Left forelimb (tissue), 1 donor: ENCODE measurements at places on chromosomes 2 and 18.

- no peak for DNase-seq
Observed at GRCh38 chr2:96895032-96895745, 25.3 kb upstream of the SEMA4C start.

- DNase-seq: no peak
Observed at GRCh38 chr2:207256476-207257207, 90.9 kb upstream of the KLF7 start.

GRCh38 chr2:172404824-172405223, 22.6 kb upstream of the ITGA6 start:
- no peak for DNase-seq

DNA sequence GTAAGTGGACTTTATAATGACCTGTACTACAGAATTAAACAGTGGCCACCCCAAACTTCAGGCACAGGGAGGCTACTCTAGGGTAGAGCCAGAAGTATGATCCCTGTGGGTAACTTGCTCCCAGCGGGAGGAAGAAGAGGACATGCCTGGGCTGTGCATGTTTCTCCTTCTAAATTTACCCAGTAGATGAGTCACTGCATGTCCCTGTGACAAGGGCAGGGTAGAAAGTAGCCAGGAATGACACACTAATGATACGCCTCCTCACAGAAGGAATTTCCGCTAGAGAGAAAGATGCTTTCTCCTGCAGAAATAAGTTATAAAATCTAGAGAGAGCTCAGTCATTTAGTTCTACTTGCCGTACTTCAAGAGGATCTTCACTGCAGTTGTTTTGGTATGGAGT, 7.5 kb downstream of the ACYP2 start:
- DNase-seq: no peak

DNA sequence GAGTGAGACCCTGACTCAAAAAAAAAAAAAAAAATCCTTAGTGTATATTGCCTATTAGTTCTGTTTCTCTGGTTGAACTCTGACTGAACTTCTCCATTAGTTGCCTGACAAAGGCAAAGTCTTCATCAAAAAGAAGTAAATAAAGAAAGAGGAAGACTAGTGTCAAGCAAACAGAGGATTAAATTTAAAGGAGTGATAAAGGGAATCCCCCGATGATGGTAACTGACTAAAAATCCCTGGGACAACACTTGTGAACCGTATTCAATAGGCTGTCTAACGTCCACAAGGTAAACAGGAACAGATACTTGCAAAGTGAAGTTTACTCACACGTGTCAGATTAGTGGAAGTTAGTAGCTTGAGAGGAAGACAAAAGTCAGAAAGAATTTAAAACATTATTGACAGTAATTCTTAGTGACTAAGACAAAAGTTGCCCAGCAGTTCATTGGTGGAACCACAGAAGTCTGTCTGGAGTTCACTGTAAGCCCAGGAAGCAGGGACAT, 26.2 kb upstream of the SPOPL start:
- no peak for DNase-seq

DNA sequence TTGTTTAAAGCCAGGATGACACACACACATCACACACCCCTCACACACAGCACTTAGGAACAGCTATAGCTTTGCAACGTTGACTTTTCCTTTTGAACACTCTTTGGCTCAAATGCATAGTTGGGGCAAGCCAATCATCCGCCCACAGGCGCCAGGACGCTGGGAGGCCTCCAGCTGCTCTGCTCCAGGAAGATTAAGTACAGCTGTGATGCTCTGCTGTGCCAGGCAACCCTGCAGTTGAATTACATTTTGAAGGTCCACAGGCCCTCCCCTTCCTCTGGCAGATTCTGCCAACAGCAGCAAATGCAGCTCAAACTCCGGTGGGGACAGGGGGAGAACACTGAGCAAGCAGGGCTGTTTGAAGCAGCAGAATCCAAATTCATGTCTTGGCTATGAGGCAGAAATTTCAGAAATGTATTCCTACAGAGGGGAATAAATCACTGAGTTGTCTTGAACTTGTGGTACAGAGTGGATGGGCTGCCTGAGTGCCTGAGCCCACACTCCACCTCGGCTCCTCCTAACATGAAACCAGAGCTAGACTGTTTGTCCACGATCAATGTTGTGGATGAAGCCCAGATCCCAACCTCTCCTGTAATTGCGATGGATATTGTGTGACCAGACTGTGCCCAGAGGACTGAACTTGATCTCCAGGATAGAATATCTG, 86.5 kb upstream of the PPP1CB start:
- peak; percentile 90 for DNase-seq

- DNase-seq: no peak
Observed at GRCh38 chr2:238243496-238244076, 3.7 kb upstream of the HES6 start.

GRCh38 chr2:180669016-180669415, 311.4 kb upstream of the UBE2E3 start:
- no peak for DNase-seq

DNA sequence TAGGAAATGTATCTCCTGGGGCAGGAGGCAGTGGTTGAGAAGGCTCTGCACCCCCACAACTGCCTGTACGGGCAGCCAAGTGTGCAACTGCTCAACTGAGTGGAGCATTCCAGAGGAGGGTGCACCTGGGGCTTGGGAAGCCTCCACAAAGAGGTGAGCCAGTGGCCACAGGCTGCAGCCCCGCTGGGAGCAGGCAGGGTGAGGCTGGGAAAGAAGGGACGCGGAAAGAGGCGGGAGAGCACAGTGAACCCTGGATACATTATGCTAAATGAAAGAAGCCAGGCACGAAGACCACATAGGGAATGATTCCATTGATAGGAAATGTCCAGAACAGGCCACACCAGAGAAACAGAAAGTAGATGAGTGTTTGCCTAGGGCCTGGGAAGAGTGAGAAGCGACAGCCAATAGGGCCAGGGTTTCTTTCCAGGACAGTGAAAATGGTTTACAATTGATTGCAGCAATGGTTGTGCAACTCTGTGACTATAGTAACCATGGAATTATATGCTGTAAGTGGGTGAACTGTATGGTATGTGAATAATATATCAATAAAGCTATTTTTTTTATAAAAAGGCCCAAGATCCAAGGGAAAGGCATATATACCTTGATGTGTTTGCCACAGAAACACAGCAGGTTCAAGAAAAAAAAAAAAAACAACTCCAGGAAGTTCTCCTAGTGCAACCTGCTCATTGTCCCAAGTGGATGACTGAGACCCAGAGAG, 82.4 kb downstream of the DDX1 start:
- no peak for DNase-seq

GRCh38 chr2:163397451-163397850, 338.4 kb downstream of the FIGN start:
- no peak for DNase-seq
